MV-4-11 (cell line): ENCODE measurements at places on chromosomes 12 and 14.

- no peak for DNase-seq
Measured at GRCh38 chr14:72186523-72186922, 254.3 kb downstream of the RGS6 start.

GRCh38 chr12:25493682-25494081 is 59.4 kb downstream of the LMNTD1 start:
- DNase-seq = no peak

DNA sequence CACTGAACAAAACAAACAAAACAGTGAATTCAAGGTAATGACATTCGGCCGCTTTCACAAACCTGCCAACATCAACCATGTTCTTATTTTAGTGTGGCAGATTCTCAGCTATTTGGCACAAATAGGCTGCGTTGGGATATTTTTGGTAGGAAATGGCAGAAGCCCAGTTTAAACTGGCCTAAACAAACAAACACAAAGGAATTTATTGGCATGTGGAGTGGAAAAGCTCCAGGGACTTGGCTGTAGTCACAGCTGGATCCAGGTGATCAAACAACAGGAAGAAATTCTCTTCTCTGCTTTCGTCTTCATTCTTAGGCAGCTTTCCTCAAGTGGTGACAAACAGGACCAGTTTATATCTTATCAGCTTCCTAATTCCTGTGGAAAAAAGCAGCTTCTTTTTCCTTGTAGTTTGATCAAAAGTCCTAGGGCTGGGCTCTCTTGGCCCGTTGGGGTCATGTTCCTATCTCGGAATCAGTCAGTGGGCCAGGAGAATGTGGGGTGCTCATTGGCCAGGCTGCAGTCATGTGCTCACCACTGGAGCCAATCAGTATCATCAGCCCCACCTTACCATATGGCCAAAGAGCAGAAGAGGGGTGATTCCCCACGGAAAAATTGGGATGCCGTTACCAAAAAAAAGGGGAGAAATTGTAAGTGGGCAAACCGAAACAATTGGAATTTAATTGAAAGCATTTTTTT is 22.6 kb downstream of the C12orf75 start:
- DNase-seq = no peak

DNA sequence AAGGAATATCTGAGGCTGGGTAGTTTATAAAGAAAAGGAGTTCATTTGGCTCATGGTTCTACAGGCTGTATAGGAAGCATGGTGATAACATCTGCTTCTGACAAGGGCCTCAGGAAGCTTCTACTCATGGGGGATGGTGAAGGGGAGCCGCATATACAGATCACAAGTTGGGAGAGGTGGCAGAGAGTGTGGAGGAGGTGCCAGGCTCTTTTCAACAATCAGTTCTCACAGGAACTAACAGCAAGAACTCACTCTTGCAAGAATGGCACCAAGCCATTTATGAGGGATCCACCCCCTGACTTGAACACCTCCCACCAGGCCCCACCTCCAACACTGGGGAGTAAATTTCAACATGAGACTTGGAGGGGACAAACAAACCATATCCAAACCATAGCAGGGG is 3.5 kb upstream of the TSPAN11 start:
- no peak for DNase-seq

- peak; percentile 82 for DNase-seq
Measured at GRCh38 chr12:120231316-120232011, 30.6 kb upstream of the RPLP0 start.

GRCh38 chr14:65074449-65075150 is 27.7 kb downstream of the MAX start:
- DNase-seq = peak; percentile 92

GRCh38 chr12:123705935-123706334 is 6.2 kb upstream of the ATP6V0A2 start:
- DNase-seq = peak; percentile 13

- peak; percentile 54 for DNase-seq
Measured at GRCh38 chr12:20415028-20415427, 46.7 kb downstream of the PDE3A start.

GRCh38 chr14:102225386-102225785 is 79.6 kb downstream of the MOK start:
- no peak for DNase-seq

- no peak for DNase-seq
Measured at GRCh38 chr14:53569446-53569845, 387.2 kb downstream of the BMP4 start.

DNA sequence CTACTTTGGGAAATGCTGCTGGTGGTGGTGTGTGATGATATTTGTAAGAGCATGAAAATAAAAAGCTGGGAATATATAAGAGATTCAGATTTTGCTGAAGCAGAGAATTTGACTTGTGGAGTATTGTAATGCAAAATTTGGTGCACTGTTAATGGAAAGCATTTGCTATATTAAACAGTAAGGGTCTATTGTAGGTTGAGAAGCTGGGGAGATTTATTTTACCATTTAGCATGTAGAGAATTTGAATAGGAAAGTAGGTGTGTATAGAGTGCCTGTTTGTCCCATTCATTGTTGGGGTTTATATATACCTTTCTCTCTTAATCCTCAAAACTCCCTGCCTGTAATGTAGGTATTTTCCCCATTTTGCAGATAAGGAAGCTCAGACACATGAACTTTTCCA is 48.4 kb downstream of the CRADD start:
- DNase-seq = no peak

GRCh38 chr14:75794615-75795038 is 133.6 kb downstream of the TTLL5 start:
- no peak for DNase-seq

- DNase-seq = no peak
Measured at GRCh38 chr14:22291406-22291805, 297.6 kb downstream of the DAD1 start.

GRCh38 chr12:78220811-78221210 is 390.1 kb downstream of the NAV3 start:
- no peak for DNase-seq

DNA sequence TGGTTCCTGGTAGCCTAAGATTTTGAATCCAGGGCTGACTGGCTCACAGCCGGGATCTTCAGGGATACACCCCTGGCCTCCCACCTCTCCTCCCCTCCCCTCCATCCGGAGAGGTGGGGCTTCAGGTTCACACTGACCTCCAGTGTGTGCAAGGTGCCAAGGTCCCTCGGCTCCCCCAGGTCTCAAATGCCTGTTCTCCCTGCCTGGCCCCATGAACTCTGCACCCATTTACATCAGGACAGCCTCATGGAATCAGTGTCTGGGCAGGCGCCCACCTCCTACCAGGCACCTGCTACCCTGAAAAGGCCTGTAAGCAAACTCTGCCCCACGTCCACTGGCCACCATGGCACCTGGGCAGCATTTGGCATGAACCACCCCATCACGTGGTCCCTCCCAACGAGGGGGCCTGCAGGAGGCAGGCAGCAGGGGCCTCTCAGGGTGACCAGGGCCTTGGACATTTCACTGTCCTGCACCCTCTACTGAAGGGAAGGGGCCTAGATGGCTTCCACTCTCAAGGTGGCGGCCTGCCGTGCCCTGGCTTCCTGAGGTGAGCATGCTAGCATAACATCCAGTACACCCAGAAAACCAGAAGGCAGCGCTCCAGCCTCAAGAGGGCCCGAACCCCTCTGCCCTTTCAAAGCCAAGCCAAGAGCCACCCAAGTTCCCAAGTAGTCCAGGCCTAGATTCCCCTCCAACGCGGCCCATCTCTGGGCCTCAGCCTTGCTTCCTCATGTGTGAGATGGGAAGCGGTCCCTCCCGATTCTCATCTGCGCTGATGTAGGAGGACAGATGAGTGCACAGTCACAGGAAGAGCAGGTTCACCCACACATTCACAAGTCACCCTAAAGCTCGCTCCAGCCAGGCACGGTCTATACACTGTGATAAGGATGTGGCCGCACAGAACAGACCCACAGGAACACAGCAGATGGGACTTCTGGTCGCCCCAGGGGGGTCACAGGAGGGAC is 37.3 kb downstream of the CCDC85C start:
- no peak for DNase-seq

DNA sequence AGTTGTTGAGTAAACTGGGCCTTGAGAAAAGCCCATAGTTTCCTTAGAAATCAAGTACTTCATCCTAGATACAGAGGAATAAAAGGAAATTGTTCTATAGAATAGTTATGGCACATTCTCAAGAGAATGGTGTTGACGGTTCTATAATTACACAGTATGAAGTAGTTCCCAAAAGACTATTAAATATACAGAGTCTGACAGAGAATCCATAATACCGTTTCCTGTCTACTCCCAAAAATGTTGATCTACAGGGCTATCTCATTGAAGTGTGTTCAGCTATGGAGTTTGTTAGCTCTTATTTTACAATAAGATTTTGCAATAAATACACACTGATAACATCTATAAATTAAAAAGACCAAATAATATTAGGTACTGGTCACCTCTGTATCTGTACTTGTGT is 799.7 kb downstream of the RPS29 start:
- no peak for DNase-seq

DNA sequence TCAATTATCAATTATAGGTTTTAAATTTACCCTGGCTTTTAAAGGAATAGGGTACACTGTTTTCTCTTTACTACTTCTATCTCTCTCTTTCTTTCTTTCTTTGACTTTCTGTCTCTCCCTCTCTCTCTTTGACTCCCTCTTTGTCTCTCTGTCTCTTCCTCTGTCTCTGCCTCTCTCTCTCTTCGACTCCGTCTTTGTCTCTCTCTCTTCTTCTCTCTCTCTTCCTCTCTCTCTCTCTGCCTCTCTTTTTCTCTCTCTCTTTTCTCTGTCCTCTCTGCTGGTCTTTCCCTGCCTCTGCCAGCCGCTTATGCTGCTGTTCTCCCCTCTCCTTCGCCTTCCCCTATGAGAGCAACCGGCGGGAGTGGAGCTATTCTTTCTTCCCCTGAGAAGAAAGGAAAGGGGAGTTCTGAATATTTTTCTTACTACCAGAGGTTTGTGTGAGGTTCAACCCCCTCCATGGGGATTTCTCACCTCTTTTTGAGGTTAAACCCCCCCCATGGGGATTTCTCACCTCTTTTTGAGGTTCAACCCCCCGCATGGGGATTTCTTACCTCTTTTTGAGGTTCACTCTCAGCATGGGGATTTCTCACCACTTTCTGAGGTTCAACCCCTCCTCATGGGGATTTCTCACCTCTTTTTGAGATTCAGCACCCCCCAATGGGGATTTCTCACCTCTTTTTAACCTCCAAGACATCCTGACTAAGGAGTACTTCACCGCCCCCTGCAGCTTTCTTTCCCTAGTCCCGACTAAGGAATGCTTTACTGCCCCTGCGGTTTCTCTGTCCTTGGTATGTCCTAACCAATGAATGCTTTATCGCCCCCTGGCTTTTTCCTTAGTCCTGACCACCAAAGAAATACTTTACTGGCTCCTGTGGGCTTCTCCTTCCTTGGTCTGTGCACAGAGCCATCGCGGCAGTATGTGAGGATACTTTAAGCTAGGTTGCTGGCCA is 27.4 kb upstream of the DDHD1 start:
- DNase-seq = no peak

DNA sequence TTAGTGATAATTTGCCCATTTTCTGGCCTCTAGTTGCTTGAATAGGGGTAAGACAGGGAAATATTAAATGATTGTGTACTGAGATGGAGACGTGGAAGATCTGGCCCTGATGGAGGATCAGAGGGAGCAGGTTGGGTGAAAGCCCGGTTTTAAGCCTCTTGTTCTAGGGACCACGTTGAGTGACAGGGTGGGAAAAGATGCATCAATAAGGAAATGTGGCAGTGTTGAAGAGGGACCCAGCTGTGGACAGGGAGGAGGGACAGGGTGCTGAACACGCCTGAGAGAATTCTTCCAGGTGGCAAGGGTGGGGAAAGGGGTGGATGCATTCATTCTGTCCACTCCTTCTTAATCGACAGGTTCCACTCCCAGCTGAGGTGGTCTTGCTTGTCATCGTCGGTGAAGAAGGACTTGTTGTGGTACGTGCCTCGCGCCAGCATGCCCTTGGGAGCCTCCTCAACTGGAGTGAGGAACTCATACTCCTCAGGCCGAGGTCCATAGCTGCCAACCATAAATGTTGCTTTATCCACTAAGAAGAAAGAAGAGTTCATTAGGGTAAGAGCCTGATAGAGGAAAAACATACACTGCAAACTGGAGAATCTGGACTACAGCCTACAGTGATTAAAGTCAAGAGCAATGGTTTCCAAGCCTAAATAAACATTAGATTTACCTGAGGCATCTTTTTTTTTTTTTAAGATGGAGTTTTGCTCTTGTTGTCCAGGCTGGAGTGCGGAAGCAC is 4.0 kb upstream of the ERP27 start:
- DNase-seq = no peak

GRCh38 chr12:124761871-124762270 is 101.8 kb downstream of the SCARB1 start:
- DNase-seq = no peak

DNA sequence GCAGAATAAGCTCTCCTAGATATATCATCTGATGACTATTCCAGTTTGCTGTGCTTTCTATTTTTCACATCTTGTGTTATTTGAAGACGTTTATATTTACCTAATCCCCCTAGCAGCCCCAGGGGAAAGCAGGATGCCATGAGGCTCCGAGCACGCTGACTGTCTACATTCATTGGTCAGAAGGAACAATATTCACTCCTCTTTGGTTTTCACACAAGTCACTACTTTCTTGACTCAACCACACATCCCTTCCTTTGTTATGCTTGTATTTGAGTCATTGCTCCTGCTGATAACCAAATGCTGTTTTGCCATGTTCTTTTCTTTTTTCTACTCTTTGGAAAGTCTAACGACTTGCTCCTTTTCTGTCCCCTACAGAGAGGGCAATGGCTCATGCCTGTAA is 86.5 kb upstream of the SLC38A2 start:
- DNase-seq = no peak

DNA sequence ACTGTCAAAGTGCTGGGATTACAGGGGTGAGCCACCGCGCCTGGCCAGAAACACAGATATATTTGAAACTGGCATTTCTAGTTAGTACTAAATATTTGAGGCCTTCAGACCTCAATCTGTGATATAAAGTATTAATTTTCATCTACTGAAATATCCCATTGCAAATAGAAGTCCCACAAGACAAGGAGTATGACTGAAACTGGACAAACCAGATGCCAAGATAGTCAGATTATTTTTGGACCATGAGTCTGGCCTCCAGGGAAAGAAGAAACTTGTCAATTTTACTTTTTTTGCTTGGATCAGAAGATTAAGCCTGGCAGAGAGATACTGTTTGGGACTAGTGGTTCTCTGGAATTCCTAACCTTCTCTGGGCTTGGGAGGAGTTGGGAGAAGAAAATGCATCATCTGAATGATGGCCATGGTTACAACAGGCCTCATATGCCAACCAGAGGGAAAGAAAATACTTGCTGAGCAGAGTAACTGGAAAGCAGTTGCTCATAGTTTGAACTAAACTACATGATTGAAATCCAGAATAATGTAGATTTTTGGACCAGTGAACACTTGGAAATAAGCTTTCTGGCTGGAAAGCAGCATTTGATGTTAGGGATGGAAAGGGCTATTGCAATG is 2.9 kb upstream of the SMOC1 start:
- no peak for DNase-seq

DNA sequence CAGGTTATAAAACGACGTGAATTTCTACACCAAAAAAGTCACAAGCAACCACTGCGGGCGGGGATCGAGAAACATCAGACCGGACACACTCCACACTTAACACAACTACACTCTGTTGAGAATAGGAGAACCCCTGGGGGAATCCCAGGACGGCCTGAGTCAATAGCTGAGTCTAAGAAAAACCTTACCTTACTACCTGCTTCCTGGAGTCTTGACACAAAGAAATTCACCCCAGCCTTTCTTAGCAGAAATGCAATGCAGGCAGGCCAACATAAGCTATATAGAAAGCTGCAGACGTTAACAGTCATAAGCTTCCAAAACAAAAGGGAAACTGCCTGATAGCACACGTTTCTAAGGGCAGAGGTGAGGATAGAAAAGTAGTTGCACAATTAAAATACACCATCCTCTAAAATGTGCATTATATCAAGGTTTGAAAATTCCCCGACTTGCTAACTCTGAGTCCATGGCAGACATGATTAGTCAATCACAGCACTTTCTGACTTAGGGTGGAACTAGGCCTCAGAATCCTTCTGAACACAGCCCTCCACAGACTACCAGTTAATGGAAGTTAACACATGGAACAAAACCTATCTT is 68.0 kb downstream of the CCDC88C start:
- DNase-seq = no peak
